Psoas muscle (tissue), 8 donors: ENCODE measurements at places on chromosomes 7 and 10. TPM values are rescaled to one million over a fixed set of nuclear protein-coding genes. Genes with fewer than 3 reads are reported as not detected.

Gene TRA2A
- 25.1 TPM for total RNA-seq

DNA sequence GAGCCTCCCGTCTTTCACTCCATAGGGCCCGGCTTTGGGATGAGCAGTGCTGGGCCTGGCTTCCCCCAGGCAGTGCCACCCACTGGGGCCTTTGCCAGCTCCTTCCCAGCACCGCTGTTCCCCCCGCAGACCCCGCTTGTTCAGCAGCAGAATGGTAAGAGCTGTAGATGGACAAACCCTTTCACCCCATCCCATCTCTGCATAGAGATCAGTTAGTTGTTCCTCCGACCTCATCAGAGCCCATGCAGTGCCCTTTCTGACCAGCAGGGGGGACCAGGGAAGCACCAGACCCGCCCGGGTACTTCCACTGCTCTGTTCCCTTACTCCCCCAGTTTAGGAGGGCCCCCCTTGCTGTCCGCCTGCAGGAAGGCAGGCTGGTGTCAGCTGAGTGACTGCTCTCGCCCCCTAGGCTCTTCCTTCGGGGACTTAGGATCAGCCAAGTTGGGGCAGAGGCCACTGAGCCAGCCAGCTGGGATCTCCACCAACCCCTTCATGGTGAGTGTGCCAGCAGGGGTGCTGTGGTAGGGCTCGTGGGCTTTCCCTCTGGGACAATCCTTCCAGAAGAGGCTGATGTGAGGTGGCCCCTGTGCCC, 9.8 kb downstream of the SAP25 start:
- DNase-seq, result peak; percentile 89

- DNase-seq, result no peak
Measured at GRCh38 chr7:139875821-139876241, 46.8 kb downstream of the TBXAS1 start.

Gene DPYSL4
- 1.4 TPM for total RNA-seq

GRCh38 chr7:21923658-21924057, 22.0 kb downstream of the CDCA7L start:
- no peak for DNase-seq

GRCh38 chr10:81950358-81950757, 75.4 kb downstream of the NRG3 start:
- no peak for DNase-seq

- DNase-seq, result no peak
Measured at GRCh38 chr10:86317949-86318725, 48.5 kb downstream of the GRID1 start.

Gene UTF1
- total RNA-seq, result not detected

DNA sequence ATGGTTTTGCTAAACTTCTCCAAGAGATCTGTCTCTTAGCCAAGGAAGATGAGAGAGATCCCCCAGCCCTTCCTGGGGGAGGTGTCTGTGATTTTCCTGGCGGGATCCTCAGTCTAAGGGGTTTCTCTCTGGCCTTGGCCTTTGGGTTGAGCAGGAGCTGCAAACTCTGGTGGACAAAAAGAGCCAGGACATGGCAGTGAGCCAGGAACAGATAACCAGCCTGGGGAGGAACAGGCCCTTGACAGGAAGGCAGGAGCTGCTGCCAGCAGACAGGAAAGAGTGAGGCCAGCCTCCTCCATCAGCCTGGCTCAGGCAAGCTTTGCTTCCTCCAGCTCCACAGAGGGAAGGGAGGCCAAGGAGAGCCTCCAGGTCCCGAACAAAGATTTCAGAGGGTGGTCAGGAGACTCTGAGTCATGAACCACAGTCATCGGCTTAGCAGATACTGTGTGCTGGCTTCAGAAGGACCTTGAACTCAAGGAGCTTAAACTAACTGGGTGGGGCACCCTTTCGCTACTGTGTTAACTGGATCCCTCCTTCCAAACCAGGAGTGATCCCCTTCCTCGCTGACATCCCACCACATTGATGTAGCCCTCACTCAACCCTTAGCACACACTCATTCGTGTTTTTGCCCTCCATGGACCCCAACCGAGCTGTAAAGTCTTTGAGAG, 34.7 kb downstream of the DDIT4 start:
- DNase-seq, result peak; percentile 59

DNA sequence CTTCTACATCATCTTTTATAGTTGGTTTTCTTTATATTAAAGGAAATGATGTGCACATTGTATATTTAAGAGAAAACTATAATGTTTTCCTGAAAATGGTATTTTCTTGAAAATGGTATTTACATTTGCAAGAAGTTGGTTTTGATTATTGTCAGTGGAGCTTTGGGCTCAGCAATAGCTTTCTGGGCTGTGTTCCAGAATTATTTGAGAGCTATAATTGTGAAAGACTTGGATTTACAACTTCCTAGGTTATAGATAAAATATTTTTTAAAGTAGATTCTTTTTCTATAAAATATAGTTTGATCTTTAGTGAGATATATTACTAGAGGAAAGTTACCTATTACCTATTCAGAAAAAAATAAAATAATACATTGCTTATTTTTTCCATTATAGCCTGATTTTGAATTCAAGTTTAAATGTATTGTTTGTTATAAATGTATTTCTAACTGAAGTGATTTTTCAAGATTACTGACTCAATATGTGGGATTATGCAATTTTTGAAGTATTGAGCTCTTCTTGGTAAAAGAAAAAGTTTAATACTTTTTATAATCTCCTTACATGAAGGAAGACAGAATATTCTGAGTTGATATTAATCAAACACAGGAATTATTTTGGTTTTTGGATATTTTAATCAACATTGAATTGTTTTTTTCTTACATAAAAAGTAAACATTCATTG, 20.2 kb downstream of the GNAI1 start:
- DNase-seq, result no peak

DNA sequence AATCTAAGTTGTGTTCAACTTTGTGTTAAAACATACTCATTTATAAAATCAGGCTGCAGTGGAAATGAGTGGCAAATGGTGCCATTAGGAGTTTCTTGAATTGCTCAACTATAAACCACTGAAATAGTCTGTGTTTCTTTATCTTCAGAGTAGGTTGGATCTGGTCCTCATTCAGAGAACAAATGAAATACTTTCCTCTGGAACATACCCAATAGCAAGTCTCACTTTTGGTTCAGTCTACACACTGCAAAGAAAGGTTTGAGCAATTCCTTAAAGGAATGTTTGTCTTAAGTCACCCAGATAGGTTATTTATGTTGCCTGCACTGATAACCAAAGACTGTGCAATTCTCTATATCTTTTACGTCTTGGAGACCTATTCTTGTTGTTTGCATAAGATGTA, 62.5 kb downstream of the ABCB4 start:
- no peak for DNase-seq

GRCh38 chr7:142508251-142508650, 241.0 kb upstream of the PRSS1 start:
- DNase-seq, result no peak
